ENCODE measurements at places on chromosomes 6 and 20.

- DNase-seq, result no peak
Measured at GRCh38 chr6:17413313-17413750, 19.9 kb downstream of the CAP2 start.

GRCh38 chr6:64439274-64439673 lies 803.7 kb downstream of the PHF3 start:
- DNase-seq, result no peak

GRCh38 chr6:19440531-19440930 lies 396.6 kb upstream of the ID4 start:
- DNase-seq, result no peak

DNA sequence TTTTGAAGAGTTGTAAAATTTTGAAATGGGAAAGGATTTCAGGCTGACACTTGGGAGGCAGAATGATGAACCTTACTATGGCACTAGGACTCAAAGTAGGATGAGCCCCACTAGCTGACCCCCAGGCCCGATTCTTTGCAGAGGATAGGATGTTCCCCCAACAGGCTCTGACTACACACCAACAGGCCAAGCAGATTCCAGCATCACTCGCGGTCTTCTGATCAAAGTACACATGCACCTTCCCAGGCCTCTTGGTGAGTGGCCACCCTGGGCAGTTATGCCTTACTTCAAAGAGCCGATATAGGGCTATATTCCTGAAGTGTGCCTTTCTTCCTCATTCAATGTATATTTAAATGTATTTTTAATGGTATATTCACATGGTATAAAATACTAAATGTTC lies 117.6 kb upstream of the TMEM181 start:
- DNase-seq, result no peak

GRCh38 chr6:12012558-12013306 lies 620 bp downstream of the HIVEP1 start:
- DNase-seq, result peak; percentile 94

- no peak for DNase-seq
Measured at GRCh38 chr20:53438368-53438767, 155.3 kb downstream of the ZNF217 start.

DNA sequence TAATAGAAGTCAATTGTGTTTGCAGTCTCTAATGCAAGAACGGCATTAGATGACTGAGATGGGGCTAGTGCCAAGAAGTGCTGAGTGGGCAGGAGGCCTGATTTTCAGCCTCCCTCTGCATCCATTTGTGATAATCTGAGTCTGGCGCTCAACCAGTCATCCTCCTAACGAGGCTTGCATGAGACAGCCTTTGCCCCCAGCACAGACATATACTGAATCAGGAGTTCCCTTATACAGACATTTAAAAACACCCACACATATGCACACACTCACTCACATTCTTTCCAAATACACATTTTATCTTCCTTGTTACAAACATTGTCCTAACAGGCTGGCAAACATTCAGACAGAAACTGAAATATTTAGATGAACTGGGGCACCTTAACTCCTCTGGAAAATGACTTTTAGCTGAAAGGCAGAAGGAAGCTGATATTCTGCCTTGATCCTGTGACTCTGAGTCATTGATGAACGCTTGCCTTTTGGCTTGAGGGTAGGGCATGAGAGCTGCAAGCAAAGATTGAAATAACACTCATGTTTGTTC lies 562.3 kb downstream of the DHX35 start:
- no peak for DNase-seq

GRCh38 chr20:34242879-34243278 lies 1.7 kb downstream of the ASIP start:
- DNase-seq, result no peak

GRCh38 chr6:19892260-19892659 lies 55.1 kb downstream of the ID4 start:
- peak; percentile 22 for DNase-seq

GRCh38 chr6:153207617-153208016 lies 76.5 kb upstream of the RGS17 start:
- no peak for DNase-seq

DNA sequence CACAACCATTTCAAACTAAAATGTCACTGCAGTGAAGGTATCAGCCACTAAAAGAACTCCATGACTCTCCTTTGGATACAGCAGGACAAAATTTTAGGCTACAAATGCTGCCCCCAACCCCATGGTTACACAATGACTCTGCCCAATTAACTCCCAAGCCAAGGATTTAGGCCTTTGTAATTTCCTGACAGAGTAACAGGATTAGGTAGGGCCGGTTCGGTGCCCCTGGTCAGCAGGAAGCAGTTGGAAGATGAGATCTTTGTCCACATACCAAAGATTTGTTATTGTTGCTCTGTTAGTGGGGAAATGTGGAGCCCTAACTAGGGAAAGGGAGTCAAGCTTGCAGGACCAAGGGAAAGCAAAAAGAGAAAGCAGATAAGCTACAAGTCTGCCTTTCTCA lies 26.7 kb upstream of the RIPK1 start:
- peak; percentile 49 for DNase-seq

GRCh38 chr6:1630212-1630770 lies 20.6 kb downstream of the FOXC1 start:
- no peak for DNase-seq

DNA sequence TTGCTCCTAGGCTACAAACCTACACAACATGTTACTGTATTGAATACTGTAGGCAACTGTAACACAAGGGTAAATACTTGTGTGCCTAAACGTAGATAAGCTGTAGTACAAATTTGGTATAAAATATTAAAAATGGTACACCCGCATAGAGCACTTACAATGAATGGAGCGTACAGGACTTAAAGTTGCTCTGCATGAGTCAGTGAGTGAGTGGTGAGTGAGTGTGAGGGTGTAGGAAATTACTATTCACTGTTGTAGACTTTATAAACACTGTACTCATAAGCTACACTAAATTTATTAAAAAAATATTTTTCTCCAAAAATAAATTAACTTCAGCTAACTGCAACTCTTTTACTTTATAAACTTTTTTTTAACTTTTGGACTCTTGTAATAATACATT lies 391.6 kb downstream of the ADGRB3 start:
- no peak for DNase-seq

DNA sequence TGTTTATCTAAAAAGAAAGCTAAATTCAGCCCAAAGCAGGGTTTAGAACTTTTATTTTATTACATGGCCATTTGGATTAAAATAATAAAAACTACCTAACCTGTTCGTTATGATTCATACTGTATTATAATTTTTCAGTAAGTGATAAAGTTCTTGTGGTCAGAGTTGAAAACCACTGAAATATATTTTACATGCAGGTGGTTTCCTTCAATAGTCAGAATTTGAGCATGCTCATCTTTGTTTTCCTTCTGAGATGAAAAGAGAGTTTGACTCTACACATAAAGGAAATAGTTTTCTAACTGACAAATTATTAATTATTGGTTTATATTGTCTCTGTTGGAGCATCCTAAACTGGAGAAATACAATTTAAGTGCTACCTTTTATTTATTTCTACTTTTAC lies 114.0 kb upstream of the FKBP1C start:
- DNase-seq, result no peak

GRCh38 chr20:24605937-24606455 lies 136.6 kb downstream of the SYNDIG1 start:
- DNase-seq, result no peak

DNA sequence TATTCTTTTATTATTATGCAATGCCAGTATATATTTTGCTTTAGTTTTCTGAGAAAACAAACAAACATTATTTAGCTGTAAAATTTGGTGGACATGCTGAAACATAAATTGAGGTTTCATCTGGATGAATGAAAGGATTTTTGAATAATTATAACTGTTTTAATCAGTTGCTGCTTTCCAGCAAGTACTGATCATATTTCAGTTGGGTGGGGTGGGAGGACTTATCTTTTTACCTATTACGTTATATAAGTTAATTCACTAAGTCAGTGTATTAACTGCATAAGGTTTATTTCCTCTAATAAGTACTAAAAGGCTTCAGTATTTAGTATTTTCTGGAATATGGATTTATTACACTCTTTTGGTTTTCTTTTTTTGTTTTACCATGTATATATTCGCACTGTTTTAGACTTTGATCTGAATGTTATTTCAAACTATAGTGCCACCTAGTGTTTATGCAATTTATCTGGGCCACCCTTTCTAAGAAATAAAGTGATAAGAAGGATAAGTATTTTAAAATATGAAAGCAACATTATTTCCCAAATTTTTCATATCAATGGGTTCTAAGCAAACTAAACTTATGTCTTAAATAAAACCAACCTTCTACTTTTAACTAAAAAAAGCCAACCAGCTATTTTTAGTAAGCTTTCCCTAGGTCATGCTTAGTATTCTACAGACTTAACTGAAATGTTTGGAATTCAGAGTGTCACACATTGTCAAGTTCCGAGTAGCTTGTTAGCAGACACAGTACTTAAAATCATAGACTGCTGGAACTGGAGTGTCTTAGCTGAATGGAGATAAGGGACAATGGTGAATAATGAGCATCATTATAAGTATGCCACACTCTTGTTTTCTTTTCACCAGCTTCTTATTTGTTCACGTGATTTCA lies 105.4 kb upstream of the MCHR2 start:
- DNase-seq, result peak; percentile 46

- DNase-seq, result peak; percentile 62
Measured at GRCh38 chr20:20237093-20237959, 130.6 kb upstream of the INSM1 start.

DNA sequence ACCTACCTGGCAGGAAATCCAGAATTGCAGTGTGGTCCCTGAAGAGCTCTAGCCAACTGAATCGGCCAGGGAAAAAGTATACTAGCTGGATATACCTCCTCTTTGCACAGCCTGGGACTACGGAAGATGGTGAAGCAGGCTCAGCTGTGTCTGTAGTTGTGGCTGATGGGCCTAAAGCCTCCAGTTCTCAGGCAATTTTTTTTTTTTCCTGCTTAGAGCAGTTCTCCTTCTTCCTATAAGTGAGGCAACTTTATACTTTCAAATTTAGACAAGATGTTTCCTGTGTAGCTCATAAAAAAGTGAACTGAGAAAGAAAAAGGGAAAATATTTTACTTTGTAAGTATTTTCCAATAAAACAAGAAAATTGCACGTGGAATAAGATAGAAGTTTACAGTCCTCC lies 172.9 kb downstream of the CARMIL1 start:
- no peak for DNase-seq

- DNase-seq, result no peak
Measured at GRCh38 chr6:138544501-138544900, 45.2 kb upstream of the NHSL1 start.

- DNase-seq, result no peak
Measured at GRCh38 chr6:105028898-105029297, 72.0 kb downstream of the LIN28B start.

DNA sequence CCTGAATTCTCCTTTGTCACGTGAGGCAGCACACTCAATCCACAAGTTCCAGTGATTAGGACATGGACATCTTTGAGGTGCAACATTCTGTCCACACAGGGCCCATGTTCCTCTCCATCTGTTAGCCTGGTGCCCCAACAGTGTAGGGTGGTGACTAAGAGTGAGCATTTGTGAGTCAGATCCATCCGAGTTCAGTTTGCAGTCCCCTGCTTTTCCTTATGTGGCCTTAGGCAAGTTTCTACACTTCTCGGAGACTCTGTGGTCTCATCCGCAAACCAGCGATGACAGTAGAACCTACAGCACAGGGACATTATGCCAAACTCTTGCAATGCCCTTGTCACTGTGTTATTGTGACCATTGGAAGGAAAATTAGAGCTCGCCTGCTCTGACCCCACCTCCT lies 178.7 kb upstream of the CDH4 start:
- no peak for DNase-seq

DNA sequence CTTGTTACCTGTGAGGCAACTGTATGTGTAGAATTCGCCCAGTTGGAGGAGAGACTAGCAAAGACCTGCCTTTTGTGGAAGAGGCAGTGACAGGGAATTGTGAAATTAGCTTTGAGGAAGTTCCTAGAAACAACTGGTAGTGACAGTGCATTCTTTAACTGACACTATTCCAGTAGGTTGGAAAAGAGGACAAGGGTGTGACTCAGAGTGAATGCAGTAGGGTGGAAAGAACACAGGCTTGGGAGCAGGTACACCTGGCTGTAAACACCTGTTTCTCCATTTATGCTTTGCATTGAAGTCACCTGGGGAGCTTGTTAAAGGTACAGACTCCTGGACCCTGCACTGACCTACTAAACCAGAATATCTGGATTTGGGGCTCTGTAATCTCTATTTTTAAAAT lies 295.7 kb downstream of the PHACTR1 start:
- DNase-seq, result no peak

- DNase-seq, result no peak
Measured at GRCh38 chr6:44396968-44397367, 9.5 kb downstream of the CDC5L start.

- DNase-seq, result no peak
Measured at GRCh38 chr6:89927791-89928550, 33.7 kb downstream of the GJA10 start.

- DNase-seq, result no peak
Measured at GRCh38 chr20:35317416-35318210, 25.4 kb upstream of the FAM83C start.

- no peak for DNase-seq
Measured at GRCh38 chr6:40436685-40437604, 150.2 kb downstream of the LRFN2 start.

DNA sequence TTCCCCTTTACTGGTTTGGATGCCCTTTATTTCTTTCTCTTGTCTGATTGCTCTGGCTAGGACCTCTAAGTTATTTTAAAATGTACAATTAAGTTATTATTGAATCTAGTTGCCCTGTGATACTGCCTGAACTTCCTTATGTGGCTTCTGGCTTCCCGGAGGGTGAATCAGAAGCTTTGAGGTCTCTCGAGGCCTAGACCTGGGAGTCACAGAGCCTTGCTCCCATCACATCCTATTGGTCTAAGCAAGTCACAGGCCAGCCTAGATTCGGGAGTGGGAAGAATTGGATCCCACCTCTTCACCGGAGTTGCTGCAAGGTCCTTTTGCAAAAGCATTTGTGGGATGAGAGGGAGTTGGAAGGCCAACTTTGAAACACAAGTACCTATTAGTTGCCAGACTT lies 15.2 kb downstream of the BCAS4 start:
- no peak for DNase-seq

DNA sequence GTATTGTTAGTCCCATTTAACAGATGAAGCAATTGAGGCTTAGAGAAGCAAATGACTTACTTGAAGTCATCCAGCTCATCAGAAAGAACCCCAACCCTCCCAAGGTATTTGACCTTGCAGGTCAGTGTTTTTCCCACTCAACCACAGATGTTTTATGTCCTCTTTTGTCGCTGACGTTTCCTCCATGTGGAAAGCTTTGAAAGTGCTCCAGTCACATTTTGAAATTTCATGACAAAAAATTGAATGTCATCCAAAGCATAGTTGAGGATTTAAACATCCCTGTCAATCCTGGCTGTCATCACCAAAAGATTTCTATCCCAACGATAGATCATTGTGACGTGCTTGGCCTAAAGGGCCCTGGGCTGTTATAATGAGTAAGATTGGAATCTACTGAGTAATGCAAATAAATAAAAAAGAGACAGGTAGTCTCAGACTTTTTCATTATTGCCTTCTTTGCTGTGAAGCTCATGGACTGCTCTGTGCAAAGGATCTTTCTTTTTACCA lies 102.7 kb downstream of the TSHZ2 start:
- no peak for DNase-seq

DNA sequence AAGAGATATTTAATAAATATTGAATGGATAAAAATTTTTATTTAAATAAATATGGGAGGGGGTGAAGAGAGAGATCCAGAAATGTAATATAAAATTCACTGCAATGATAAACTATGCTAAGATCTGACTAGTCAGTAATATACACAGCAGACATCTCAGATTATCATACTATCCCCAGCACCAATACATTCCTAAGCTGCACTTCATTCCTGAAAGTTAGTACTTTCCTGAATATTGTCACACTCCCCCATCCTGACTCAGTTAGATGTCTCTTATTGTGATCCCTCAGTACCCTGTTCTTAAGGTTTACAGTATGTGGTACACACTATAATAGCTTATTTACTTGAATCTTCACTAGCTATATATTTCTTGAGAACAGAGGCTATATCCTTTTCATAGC lies 88.3 kb upstream of the KCNQ5 start:
- peak; percentile 10 for DNase-seq
